GM23248 (cell line): ENCODE measurements at places on chromosomes 12 and 14. TPM values are rescaled to one million over a fixed set of nuclear protein-coding genes. Genes with fewer than 3 reads are reported as not detected.
A peak's percentile ranks its signal among the peaks of the same experiment; 100 is the strongest.

DNA sequence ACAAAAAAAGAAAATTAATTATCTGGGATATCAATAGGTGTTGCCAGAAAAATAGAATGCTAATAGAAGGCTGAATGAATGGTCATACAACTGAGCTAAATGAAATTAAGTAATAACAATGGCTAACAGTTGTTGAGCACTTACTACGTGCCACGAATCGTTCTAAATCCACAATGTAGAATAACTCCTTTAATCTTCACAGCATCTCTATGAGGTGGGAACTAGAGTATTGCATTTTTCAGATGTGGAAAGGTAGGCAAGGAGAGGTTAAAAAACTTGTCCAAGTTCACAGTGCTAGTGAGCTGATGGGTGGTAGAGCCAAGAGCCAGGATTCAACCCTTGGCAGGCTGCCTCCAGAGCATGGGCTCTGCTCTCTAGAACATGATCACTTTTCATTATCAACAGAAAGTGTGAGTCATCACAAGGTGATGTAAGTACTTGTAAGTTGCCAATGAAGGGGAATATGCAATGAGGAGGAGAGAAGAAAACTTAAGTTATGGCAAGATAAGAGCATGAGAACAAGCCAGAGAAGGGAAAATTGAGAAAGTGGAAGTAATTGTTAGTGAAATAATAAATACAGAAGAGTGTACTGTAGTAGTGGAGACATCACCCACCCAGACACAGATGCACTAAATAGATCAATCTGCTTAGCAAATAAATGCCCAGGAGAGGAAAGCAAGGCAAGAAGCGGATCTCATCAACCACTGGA lies 122.1 kb downstream of the PRKD1 start:
- DNase-seq, result peak; percentile 87

DNA sequence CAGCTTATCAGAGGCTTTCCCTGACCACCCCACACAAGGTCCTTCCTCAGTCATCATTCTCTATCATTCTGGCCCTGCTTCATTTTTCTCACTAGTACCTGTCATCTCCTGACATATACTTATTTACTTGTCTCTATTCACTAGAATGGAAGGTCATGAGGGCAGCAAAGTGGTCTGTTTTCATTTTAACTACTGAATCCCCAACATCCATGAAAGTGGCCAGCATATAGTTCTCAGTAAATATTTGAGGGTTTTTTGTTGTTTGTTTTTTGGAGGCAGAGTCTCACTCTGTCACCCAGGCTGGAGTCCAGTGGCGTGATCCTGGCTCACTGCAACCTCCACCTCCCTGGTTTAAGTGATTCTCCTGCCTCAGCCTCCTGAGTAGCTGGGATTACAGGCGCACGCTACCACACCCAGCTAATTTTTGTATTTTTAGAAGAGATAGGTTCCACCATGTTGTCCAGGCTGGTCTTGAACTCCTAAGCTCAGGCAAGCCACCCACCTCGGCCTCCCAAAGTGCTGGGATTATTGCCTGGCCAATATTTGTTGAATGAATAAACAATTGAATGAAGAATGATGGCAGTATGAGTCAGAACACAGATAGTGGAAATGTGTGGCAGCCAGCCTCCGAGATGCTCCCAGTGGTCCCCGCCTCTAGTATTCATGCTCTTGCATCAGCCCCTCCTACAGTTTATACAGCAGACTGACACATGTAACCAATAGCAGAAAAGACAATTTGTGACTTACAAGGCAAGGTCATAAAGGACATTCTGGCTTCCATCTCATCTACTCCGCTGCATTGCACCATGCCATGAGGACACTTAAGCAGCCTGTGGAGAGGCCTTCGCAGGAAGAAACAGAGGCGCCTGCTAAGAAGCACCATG lies 7.0 kb upstream of the ANO6 start:
- DNase-seq, result peak; percentile 72

DNA sequence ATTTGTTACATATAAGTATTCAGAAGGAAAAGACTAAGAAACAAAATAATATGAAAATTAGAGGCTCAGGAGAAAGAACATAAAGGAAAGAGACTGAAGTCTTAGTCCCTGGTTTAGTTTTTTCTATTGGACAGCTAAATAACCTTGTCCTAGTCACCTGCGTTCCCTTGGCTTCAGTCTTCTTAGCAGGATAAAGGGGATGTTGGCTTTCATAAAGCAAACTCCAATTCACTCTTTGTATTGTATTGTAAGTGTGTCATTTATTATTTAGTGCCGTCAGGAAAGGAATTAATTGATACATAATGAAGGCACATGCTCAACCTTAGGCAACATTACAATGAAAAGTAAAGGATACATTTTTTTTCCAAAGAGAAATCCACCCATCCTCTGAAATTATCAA lies 190.3 kb upstream of the PPFIA2 start:
- DNase-seq, result no peak

- peak; percentile 60 for DNase-seq
Measured at GRCh38 chr12:127355061-127355841, 911.7 kb upstream of the TMEM132C start.

- no peak for DNase-seq
Measured at GRCh38 chr14:55200651-55201050, 9.3 kb upstream of the DLGAP5 start.

GRCh38 chr14:59081720-59082119 lies 106.7 kb upstream of the DAAM1 start:
- DNase-seq, result no peak

GRCh38 chr12:14367040-14367661 lies 1.7 kb downstream of the ATF7IP start:
- DNase-seq, result peak; percentile 75

DNA sequence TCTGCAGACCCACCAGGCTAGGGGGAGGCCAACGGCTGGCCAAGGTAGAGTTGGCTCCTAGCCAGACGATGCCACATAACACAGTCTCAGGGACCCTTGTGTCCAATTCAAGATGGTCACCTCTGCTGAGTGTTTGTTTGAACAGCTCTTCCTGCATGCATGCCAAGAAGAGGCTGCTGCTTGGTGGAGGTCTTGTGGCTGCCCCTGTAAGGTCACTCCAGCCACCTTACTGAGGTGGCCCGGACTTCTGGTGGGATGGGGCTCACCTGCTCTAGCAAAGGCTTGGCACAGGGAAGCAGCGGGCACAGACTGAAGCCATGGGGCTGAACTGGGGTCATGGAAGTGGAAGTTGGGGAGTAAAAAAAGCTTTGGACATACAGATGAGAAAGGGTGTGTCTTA lies 210.3 kb downstream of the GLT1D1 start:
- DNase-seq, result no peak

DNA sequence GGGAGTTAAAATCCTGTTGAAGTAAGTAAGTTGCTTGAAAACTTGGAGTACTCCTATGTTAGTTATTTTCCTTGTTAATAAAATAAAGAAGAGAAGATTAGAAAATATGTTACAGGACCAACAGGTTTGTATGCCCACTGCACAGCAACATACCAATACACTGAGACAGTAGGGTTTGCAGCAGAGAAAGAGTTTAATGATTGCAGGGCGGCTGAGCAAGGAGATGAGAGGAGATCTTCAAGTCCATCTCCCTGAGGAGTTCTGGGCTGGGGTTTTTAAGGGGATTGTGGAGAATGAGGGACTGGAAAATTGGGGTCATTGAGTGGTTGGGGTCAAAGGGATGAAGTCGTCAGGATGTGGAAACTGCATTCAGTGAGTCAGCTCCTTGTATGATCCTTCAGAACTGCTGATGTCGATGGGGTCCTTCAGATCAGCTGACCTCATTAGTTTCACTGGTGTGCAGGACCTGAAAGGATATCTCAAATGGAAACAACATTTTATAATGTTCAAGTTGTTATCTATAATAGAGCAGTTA lies 4.3 kb upstream of the HSD17B6 start:
- no peak for DNase-seq

- DNase-seq, result peak; percentile 91
Measured at GRCh38 chr12:121132601-121133481, at the start of gene P2RX7. TSS of gene P2RX7 (plus strand) at chr12:121132876. CDS start at chr12:121132971, 95 bp downstream.

DNA sequence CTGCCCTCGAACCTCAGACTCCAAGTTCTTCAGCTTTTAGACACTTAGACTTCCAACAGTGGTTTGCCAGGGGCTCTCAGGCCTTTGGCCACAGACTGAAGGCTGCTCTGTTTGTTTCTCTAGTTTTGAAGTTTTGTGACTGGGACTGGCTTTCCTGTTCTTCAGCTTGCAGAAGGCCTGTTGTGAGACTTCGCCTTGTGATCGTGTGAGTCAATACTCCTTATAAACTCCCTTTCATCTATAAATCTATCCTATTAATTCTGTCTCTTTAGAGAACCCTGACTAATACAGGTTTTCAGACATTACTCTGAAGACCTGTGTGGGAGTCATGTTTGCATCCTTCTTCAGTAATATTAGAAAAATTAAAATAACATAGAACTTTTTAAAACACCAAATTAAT lies 289.1 kb downstream of the RMST start:
- no peak for DNase-seq

- DNase-seq, result no peak
Measured at GRCh38 chr12:122086116-122086515, 7.6 kb downstream of the MLXIP start.

DNA sequence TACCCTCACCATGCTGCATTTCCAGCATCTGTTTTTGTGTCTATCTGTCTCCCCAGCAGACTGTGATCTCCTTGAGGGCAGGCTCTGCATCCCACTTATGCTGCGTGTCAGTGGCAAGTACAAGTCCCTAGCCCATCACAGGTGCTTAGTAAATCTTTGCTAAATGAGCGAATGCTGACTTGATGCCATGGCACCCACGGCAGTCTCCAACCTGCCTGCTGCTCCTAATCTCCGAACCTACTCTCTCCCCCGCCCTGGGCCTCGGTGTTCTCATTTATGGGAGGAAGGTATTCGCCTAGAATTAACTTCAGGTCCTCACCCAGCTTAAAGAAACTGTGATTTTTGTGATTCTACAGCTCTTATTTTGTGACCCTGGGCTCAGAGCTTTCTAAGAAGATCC lies 109.9 kb downstream of the PRMT8 start:
- no peak for DNase-seq

GRCh38 chr14:40004871-40005500 lies 572.8 kb upstream of the FBXO33 start:
- no peak for DNase-seq

GRCh38 chr14:106605548-106606448 lies 1079.4 kb downstream of the TMEM121 start:
- no peak for DNase-seq

Gene NID2
- 59.8 and 66.6 TPM in 2 replicates for total RNA-seq

Gene SERPINA3
- 0.89 and 1.1 TPM in 2 replicates for total RNA-seq

Gene CACNA2D4
- under 0.01 TPM in 1 of 2 replicates, not detected in the other for total RNA-seq

Gene MTA1
- 37.0 and 50.3 TPM in 2 replicates for total RNA-seq

Gene IFT81
- 9.5 and 9.7 TPM in 2 replicates for total RNA-seq

Gene MIP
- not detected in 2 replicates for total RNA-seq

Gene TMEM119
- 58.6 and 93.2 TPM in 2 replicates for total RNA-seq

Gene BCL7A
- total RNA-seq, result 3.4 and 4.2 TPM in 2 replicates
